ENCODE measurements at places on chromosomes 4 and X.

DNA sequence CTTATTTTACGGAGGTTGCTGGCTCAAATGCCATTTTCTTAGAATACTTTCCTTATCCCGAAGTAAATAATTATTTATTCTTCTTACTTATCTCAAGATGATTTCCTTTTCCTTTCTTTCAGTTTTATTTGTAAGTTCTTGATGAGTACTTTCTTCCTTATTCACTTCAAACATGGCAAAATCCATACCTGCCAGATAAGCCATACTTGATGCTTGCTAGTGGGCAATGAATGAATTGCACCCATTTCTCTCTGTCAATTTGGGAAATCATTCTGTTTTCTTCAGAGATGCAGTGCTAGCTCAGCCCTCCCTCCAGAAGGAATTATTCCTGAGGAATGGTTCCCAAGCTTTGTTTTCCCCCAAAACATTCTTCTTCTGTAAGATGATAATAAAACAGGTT is 598.3 kb downstream of the SPRY1 start:
- DNase-seq = no peak

DNA sequence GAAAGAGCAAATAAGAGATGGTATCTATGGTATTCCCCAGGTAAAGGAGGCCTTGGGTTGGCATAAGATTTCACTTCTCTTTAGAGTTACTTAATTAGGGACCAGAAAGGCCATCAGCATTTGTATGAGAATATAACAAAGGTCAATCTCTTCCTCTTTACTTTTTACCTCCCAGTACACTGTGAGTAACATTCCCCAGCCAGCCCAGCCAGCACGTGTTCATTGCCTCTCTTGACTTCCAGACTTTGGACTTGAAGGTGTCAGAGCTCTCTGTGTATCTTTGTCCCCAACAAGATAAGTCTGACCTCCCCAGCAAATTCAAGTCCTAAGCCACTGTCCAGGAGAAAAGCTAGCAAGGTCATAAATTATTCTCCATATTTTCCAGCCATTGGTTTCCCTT is 110.5 kb downstream of the AR start:
- no peak for DNase-seq

DNA sequence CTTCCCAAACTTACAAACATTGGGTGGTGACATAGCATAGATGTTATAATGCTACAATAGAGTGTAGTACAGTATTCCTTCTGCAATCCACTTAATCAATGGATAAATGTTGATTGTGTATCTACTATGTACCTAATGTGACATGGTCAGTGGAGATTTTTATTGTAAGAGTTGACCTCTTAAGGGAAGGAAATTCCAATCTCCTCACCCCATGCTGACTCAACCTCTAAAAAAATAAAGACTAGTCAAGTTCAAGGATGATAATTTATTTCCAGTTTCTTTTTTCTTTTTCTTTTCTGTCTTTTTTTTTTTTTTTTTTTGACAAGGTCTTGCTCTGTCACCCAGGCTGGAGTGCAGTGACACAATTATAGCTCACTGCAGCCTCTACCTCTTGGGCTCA is 206.5 kb upstream of the STS start:
- no peak for DNase-seq

GRCh38 chrX:17854531-17854930 is 6.6 kb downstream of the RAI2 start:
- peak; percentile 46 for DNase-seq

- DNase-seq = no peak
Observed at GRCh38 chr4:158818560-158819140, 49.8 kb downstream of the FNIP2 start.

DNA sequence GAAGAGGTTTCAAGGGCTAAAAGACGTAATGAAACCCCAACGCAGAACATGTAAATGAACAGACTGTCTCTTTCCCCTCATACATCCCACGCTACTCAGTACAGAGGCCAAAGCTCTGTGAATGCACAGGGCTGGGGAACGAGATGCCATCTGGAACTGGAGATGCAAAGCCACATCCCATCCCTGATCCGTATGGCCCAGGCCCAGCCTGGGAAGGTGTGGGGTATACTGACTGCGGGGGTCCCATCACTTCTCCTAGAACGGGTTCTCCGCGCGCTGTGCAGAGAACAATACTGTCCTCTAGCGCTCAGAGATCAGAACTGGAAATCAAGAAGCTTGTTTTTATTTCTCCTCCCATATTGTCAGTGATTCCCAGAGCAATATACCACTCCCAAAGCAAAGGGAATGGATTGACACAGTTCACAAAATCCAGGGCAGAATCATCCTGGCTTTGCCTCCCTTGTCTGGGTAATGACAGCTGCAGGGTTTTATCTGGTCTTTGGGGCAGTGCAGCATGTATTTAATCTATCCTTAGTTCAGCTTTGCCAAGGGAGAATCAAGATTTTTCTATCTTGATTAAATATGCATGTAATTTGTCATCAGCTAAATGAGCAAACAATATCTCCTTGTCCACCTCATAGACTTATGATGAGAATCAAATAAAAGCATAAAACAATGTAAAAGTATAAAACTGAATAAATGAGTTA is 47.3 kb upstream of the TLR3 start:
- peak; percentile 66 for DNase-seq

DNA sequence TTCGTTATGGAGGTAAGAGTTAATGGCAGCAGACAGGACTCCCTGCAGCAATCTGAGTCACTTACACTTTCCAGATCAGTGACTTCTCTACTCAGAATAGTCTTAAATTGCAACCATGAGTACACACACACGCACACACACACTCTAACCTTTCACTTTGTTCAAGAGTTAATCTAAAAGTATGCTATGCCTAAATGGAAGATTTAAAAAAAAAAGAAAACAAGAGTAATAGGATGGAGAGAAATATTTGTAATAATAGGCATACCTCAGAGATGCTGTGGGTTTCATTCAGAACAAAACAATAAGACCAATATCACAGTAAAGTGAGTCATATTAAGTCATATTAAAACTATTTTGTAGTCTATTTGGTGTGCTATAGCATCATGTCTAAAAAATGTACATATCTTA is 969.1 kb upstream of the PCDH10 start:
- DNase-seq = no peak

GRCh38 chrX:11944501-11944900 is 186.5 kb downstream of the MSL3 start:
- peak; percentile 40 for DNase-seq

- DNase-seq = no peak
Observed at GRCh38 chr4:25351777-25352416, 25.2 kb upstream of the ANAPC4 start.

DNA sequence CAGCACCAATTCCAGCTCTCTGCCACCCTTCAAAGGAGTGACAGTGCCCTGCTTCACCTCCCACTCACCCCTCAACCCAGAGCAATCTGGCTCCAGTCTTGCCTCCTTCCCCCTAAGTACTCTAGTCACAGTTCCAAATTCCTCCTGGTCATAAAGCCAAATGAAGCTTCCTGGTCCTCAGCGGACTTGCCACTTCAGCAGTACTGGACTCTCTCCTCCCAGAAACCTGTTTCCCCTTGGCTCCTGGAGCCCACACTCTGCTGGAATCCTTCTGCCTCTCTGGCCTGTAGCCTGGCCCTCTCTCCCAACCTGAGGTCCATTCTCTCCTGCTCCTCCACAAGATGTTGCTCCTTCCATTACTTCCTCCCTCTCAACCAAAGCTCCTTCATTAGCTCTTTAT is 52.6 kb upstream of the MTM1 start:
- no peak for DNase-seq

DNA sequence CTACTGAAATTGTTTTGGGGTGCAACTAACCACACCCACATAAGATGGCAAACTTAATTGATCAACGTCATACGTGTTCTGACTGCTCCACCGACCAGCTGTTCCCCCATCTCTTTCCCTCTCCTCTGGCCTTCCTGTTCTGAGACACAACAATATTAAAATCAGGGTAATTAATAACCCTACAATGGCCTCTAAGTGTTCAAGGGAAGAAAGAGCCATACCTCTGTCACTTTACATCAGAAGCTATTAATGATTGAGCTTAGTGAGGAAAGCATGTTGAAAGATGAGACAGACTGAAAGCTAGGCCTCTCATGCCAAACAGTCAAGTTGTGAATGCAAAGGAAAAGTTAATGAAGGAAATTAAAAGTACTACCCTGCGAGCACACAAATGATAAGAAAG is 173.9 kb upstream of the FTHL17 start:
- DNase-seq = no peak

- DNase-seq = no peak
Observed at GRCh38 chr4:15953625-15954024, 9.3 kb downstream of the FGFBP2 start.

- peak; percentile 57 for DNase-seq
Observed at GRCh38 chr4:142961866-142962265, 115.8 kb upstream of the INPP4B start.

DNA sequence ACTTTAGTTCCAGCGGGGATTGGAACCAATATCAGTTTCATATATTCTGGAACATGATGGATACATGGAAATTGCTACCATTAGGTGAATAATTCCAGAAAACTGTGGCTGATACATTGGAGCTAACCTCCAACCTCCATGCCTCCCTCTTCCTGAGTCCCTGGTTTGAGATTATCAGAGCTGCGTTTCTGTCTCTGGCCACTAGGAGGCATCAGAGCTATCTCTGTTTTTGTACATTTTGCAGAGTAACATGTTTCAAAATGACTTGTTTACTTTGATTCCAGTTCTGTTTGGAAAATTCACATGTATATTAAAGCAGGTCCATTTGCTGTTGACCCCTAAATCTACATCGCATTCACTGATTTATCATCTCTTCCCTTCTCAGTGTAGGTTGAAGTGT is 2.4 kb upstream of the RAB40AL start:
- peak; percentile 13 for DNase-seq

DNA sequence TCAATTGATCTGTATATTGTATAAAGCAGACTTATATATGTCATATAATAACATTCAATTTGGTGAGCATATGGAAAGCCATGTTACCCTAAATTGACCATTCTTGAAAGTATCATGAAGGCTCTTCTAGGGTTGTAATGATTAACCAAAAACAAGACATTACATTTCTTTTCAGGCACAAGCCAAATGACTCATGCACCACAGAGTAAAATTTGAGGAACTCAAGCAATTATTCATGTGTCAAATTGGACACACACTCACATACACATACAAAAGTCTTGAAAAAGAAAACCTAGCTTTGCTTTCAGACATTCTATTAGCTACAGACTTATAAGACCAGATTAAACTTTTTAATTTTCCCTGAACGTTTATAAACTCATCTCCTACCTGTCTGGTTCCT is 146.5 kb upstream of the PCDH18 start:
- DNase-seq = no peak

DNA sequence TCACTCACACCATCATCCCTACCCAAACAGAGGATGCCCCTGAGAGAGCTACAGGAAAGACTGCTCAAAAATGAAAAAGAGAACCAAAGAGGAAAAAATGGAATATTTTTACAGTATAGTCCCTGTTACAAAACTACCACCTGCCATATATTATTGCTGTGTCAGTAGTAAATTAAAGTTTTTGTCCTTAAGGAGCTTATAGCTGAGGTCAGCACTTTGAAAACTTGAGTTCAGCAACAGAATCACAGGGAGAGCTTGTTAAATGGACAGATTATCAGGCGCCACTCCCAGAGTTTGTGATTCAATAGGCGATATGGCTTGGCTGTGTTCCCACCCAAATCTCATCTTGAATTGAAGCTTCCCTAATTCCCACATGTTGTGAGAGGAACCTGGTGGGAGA is 71.9 kb upstream of the FAM9A start:
- DNase-seq = no peak

GRCh38 chrX:46477435-46477834 is 67.8 kb downstream of the ZNF674 start:
- peak; percentile 53 for DNase-seq

- no peak for DNase-seq
Observed at GRCh38 chr4:5960252-5960880, 57.9 kb downstream of the C4orf50 start.

- DNase-seq = peak; percentile 28
Observed at GRCh38 chr4:112860830-112861690, 188.4 kb upstream of the ANK2 start.

GRCh38 chrX:139179592-139179991 is 350.9 kb upstream of the F9 start:
- no peak for DNase-seq

DNA sequence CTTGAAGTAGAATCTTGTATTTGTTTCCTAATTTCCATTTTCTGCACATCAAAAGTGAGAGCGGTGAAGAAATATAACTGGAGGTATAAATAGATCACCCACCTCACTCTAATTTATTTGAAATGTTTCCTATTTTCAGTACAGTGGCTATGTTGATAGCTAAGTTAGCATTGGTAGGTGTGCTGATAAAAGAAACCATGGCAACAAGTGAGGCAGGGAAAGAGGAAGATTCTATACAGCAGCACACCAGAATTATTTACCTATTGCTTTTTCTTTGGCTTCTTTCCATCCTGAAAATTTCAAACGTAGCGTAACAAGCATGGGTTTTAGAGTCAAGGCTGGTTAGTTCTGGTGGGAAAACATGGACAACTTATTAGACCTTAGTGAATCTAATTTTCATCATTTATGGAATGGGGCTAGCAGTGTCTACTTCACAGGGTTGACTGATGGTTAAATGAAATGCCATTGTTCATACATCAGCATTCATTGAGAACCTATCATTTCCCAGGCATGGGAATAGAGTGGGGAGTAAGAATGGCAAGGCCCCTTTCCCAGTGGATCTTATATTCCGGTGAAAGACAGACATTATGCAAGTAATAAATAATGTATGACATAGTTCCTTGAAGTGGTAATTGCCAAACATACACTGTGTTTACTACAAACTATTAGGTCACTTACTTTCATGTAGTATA is 30.6 kb upstream of the CTSO start:
- no peak for DNase-seq

DNA sequence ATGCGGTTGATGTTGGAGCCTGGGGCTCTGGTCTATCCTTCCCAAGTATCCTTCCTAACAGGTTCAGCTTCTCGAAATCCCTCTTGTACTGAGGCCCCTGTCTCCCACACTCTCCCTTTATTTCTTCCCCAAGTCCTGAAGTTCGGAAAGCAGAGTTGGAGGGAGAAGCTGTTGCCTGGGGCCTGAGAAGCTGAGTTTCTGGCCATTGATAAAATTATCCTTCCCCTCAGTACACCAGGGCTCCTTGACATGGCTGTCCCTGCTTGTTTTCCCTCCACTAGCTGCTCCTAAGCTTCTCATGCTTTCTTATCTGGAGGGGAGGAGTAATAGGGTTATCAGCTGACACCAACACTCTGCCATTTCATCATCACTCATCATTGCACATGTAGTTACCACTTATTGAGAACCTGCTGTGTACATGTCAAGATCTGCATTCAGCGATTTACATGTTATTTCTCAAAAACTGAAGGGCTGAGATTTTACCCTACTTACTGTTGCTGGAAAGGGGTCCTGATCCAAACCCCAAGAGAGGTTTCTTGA is 58.0 kb downstream of the FUNDC1 start:
- no peak for DNase-seq

DNA sequence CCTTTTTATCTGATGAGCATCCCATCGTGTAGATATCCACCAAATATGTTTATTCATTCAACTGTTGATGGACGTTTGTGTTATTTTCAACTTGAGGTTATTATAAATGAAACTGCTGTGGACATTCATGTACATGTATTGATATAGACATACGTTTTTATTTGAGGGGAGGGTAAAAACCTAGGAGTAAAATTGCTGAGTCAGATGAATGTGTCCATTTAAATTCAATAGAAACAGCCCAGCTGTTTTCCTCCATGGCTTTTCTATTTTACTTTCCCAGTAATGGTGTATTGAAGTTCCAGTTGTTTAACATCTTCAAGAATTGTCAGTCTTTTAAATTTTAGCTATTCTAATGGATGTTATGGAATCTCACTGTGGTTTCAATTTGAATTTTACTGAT is 348.7 kb upstream of the GALNTL6 start:
- no peak for DNase-seq

All from muscle of leg (tissue), 16 donors.